ENCODE measurements at places on chromosomes 7 and 10.

GRCh38 chr7:117873310-117874190 is at the start of gene CTTNBP2:
TSS of gene CTTNBP2 (minus strand) at chr7:117873441. CDS start at chr7:117873415, 26 bp downstream.
- DNase-seq = no peak

GRCh38 chr10:18879284-18879683 is 169.3 kb upstream of the MALRD1 start:
- DNase-seq = no peak

DNA sequence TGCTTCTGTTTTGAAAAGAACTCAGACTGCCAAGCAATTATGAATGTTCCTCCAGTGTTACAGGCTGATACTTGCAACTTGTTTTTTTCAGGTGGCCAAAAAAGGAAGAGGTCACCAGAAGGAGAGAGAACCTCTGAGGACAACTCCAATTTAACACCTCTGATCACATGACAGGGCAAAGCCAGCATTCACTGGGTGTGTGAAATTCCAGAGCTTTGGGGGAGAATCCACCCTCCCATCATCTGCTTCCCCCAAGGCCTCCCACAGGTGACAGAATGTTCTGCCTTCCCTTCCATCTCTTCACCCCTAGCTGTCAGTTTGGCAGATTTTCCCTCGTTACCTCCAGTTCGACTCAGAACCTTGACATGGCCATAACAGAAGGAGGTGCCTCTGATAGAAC is 39.1 kb downstream of the GOT1 start:
- DNase-seq = no peak

- DNase-seq = peak; percentile 1
These were observed 98.4 kb upstream of the HABP2 start for GRCh38 chr10:113454341-113455061.

GRCh38 chr7:2016021-2016631 is 216.6 kb downstream of the MAD1L1 start:
- no peak for DNase-seq

GRCh38 chr10:78035025-78035424 is 1.4 kb downstream of the RPS24 start:
- DNase-seq = no peak

- no peak for DNase-seq
These were observed 56.5 kb upstream of the SP4 start for GRCh38 chr7:21371360-21371759.

- DNase-seq = no peak
These were observed 67.7 kb upstream of the KMT2E start for GRCh38 chr7:104946338-104946737.

GRCh38 chr7:155818820-155819168 is 6.5 kb upstream of the SHH start:
- no peak for DNase-seq

All from CMK (cell line).